ENCODE measurements at places on chromosomes 2 and 18.

- DNase-seq = no peak
Observed at GRCh38 chr2:132538331-132538855, 121.8 kb downstream of the GPR39 start.

GRCh38 chr18:63175264-63175663 is 144.3 kb downstream of the BCL2 start:
- no peak for DNase-seq

DNA sequence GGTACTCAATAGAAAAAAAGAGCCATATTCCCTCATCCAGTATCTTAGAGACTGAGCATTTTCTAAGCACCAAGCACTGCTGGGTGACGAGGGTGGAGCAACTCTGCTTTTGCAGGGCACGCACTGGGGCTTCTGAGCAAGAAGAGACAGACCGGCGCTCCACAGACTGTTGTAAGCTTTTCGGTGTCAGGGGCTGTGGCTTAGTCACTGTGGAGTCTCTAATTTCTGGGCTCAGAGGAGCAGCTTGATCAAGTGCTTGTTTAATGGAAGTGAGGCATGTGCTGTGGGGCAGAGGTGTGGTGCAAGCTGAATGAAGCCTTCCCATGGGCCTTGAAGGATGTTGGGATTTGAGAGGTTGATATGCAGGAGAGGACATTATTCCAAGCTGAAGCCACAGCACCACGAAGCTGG is 227.1 kb downstream of the MYCN start:
- no peak for DNase-seq

GRCh38 chr2:108215794-108216211 is 24.0 kb upstream of the SULT1C3 start:
- no peak for DNase-seq

GRCh38 chr2:233800208-233800607 is 22.1 kb downstream of the MROH2A start:
- no peak for DNase-seq

DNA sequence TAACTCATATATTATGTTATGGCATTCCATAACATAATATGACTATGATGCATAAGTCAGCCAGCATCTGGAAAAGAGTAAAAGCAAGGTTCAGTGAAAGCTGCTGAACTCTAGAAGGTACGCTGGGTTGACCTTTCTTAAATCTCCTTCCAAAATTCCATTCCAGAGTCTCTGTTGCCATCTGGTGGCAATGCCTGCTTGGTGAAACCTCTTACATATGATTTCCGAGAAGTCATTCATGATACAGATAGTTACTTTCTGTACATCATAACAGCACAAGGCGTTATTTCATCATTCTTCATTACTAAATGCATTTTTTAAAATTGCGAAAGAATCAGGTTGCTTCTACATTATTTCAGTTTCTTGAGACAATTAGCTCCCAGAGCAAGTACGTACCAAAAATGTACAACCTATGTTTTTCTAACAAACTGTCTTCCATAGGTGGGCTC is 7.0 kb upstream of the EPG5 start:
- DNase-seq = no peak

GRCh38 chr2:159879051-159879604 is 81.1 kb upstream of the CD302 start:
- no peak for DNase-seq

DNA sequence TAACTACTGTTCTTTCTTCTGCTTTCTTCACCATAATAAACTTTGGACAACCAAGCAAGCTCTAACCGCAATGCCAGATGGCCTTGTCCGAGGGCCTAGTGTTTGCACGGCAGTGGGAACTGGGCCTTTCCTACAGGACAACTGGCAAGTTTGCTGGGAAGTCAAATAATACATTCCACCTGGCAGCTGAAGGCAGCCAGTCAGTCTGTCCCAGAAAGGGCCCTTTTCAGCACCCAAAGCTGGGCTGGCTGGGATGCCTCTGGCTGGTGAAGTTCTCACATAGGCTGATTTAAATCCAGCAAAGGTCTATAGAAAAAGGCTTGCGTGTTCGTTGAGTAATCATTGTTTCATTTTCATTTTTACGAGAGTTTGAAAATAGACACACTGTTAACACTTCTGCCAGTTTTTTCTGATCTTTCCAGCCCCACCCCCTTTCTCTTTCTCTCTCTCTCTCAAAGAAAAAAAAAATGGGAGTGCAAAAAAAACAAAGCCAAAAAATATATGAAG is 110.0 kb upstream of the EPAS1 start:
- DNase-seq = peak; percentile 46

- peak; percentile 1 for DNase-seq
Observed at GRCh38 chr2:103138123-103138901, 376.5 kb downstream of the TMEM182 start.

- no peak for DNase-seq
Observed at GRCh38 chr2:203948733-203949132, 12.2 kb downstream of the ICOS start.

DNA sequence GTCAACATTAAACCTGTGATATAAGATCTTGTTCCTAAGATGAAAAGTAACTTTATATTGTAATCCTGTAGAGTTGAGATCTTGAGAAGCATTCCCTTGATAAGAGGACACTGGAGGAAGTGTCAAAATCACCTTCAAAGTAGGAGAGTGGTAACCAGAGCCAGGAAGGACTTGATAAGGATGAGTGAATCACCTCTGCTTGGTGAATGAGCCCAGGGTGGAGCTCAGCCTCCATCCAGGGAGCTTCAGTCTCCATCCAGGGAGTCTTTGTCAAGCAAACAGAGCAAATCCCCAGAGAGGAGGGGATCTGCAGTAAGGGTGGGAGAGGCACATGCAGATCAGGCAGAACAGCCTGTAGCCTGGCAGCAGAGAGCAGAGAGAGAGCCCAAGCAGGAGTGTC is 167.1 kb upstream of the SIX2 start:
- no peak for DNase-seq

DNA sequence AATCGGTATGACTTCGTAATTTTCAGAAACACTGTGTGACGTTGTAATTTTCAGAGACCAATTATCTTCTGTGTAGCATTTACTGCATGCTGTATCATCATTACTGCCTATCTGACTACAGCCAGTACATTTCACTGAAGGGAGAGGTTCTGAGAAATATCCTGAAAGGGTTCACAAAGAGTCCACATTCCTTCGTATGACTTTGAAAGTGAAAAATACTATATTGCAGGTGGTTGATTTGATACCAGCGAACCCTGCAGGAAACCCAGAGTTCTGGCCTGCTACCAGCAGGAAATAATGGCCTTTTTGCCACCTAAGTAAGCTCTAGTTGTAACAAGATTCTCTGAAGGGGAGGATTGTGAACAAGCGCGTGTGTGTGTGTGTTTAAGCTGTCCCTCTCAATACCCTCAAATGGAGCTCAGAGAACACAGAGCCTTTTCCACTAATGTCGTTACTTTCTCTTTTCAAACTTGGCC is 155.5 kb downstream of the ARHGAP28 start:
- DNase-seq = no peak

DNA sequence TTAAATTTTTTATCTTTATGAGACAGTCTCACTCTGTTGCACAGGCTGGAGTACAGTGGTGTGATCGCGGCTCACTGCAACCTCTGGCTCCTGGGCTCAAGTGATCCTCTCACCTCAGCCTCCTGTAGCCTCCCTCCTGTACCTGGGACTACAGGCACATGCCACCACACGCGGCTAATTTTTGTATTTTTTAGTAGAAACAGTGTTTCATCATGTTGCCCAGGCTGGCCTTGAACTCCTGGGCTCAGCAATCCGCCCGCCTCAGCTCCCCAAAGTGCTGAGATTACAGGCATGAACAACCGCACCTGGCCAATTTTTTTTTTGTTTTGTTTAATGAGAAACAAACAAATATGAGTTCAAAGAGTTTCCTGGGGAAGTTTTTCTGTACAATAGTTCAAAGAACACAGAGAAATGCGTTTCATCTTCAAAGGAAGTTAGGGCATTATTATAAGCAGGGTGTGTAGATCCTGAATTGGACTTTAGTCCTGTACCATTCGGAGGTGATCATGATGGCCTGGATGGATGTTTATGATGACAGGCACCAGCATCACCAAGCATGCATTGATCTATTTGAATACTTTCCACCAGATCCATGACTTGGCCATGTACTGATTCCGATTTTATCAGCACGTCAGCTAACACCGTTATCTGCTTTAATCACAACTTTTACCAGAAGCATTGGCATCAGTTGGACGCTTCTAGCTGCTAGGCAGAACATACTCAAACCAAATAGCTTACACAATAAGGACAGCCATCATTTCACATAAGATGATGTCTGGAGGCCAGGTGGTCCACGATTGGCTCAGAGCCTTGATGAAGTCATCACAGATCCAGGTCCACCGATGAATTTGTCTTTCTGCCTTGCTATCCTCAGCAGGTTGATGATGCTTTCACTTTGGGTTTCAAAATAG is 28.9 kb downstream of the TCF23 start:
- DNase-seq = no peak

- DNase-seq = no peak
Observed at GRCh38 chr2:64617631-64618151, 36.0 kb downstream of the SERTAD2 start.

- no peak for DNase-seq
Observed at GRCh38 chr18:9586814-9587213, 27.5 kb downstream of the PPP4R1 start.
